ENCODE measurements at places on chromosomes 2 and 18.

GRCh38 chr2:190896477-190896876 lies 15.9 kb downstream of the GLS start:
- DNase-seq: no peak

GRCh38 chr2:33673937-33674336 lies 74.8 kb upstream of the FAM98A start:
- no peak for DNase-seq

DNA sequence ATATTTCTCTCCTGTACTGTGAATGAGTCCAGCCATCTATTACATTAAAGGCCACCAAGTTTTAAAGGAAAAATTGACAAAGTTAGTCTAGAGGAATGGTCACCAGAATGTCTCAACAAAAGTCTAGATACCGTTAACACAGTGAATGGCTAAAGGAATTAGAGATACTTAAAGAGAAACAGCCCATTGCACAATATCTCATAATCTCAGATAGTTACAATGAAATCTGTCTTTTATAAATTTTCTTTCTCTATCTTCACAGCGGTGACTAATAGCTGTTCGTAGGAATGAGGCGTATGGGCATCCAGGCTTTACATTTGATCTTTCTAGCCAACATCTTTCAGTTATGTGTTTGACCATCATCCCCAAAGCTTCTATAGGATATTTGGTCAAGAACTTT lies 30.6 kb downstream of the R3HDM1 start:
- DNase-seq: no peak

GRCh38 chr2:152189622-152190495 lies 14.3 kb upstream of the STAM2 start:
- no peak for DNase-seq

- no peak for DNase-seq
Measured at GRCh38 chr2:183284606-183285005, 160.4 kb downstream of the NUP35 start.

GRCh38 chr2:219362524-219363164 lies 25.1 kb downstream of the DNPEP start:
- no peak for DNase-seq

DNA sequence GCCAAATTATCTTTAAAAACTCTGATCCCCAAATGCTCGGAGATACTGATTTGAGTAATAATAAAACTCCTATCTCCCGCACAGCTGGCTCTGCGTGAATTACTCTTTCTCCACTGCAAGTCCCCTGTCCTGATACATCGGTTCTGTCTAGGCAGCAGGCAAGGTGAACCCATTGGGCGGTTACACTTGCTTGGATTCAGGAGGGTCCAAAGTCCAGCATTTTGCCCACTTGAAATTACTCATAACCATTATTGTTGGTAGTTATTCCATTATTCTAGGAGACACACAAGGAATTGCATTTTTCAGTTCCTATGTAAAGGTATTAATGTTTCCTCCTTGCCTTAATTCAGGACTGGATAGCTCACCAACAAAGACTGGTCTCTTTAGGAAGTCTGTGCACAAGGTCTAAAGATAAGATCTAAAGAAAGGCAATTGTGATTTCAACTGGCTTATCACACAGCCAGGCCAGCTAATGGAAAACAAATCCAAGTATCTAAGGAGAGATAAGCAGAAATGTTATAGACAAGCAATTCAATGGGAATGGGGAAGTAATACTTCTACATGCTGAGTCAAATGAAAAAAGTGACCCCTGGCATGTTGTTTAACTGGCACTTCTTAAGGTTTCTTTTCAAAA lies 23.2 kb upstream of the NPC1 start:
- DNase-seq: no peak

Data from stimulated activated CD4-positive, alpha-beta T cell treated with anti-CD3 and anti-CD28 coated beads, Interleukin-1b, Interleukin-23, amount 100 ng/mL, for 24 hours (primary cell).